ENCODE measurements at places on chromosomes 7 and 10.

DNA sequence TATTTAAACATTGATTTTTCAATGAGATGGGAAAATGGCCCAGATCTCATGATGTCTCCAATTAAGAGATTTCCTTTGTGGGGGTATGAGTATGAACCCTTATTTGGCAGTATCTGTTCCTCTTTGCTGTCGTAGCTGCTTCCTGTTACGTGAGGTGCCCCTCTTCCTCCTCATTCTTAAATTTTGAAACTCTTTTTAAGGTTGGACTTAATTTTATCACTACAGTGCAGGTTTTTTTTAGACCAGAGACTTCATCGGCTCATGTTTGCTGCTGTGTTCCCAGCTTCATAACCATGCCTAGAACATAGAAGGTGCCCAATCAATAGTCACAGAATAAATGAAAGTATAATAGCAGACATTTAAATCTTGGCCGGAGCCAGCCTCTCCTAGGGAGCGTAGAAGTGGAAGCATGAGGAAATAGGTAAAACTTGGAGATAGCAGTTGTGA lies 2.4 kb downstream of the MIOS start:
- DNase-seq: no peak

- no peak for DNase-seq
Measured at GRCh38 chr7:81267508-81267907, 348.7 kb upstream of the SEMA3C start.

DNA sequence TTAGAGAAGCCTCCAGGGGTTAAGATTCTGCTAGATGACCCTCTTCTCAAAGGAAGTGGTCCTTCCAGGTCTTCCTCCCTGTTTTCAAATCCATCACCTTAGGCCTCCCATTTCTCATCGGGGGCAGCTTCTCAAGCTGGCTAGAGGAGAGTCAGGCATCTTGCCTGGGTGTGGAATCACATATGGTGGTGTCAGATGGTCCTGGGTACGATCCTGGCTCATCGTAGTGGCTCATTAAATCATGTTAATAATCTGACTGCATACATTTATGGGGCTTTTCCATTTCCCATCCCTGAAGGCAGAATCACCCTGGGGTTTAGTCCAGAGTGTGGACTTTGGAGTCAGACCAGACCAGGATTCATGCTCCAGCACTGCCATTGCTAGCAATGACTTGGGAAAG lies 132.6 kb downstream of the RPS24 start:
- no peak for DNase-seq

GRCh38 chr10:13347500-13348156 lies 465 bp downstream of the SEPHS1 start:
- DNase-seq: peak; percentile 53

- DNase-seq: no peak
Measured at GRCh38 chr7:127770885-127771284, 118.9 kb downstream of the SND1 start.
